ENCODE measurements at places on chromosomes 1 and 21.

DNA sequence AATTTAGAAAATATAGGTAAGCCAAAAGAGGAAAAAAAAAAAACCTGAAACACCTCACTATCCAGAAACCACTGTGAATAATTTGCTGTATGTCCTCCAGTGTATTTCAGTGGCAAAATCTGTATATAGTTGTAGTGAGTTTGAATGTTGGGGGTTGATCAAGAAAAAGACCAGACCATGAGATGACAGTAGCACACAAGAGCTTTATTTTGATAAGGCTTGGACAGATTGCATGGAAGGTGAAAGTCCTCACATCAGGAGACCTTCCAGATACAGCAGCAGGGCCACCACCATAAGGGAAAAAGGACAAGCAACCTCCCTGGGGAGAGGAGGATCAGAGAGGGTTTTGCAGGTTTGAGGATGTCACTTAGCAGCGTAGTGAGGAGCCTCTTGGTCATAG is 16.2 kb upstream of the C1orf115 start:
- no peak for DNase-seq

DNA sequence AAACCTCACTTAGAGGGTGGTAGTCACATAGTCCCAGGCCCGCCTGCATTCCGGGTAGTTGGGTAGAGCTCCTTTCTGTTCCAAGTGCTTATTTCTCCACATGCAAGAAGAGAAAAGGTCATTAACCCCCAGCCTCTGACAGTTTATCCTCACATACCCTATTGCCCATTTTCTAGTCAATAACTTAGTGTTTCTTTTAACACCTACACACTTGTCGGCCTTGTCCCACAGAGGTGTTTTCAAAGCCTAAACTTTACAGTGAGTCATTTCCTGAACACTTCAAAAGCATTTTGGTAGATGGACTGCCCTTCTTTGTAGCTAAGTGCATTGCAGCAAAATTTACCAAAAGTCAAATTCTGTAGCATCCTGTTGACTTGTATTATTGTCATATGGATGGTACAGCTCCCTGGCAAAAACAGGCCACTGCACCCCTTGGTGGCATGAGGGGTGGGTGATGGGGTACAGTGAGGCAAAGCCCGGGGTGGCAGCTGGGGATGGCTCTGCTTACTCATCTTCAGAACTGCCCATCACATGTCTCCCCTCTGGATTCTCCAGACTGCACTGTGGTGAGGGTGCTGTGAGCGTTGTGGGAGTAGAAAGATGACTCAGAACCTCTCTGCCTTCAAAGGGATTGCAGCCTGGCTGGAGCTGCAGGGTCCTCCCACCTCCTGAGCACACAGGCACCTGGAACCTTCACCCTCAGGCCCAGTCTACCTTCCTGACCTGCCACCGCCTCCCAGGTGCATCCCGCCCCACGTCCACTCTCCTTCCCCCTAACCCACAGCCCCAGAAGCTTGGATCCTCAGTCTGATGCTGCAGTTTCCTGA is 45.8 kb upstream of the DMRTB1 start:
- DNase-seq: peak; percentile 87

GRCh38 chr1:77014073-77014788 is 147.0 kb downstream of the ST6GALNAC5 start:
- no peak for DNase-seq

- no peak for DNase-seq
Measured at GRCh38 chr1:223228931-223229528, 86.0 kb upstream of the TLR5 start.

- no peak for DNase-seq
Measured at GRCh38 chr1:184606786-184607185, 147.9 kb downstream of the EDEM3 start.

DNA sequence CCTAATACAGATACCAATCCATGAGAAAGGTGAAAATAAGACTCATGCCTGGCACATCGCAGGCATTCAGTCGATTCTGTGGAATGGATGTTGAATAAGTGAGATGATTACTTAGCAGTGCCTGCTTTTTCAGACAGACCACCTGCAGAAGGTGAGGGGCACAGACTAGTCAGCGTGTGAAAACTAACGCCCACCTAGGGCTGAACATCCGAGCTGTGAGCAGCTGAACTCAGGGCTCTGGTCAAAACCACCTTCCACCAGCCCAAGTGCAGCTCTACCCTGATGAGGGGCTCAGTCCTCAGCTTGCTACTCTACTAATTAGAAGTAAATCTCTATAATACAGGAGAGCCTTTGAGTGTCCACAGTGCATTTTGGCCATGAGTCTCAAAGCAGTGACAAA is 32.5 kb downstream of the LMX1A start:
- DNase-seq: no peak

Measured in H54 (cell line).